ENCODE measurements at places on chromosomes 3 and 15. TPM values are rescaled to one million over a fixed set of nuclear protein-coding genes. Genes with fewer than 3 reads are reported as not detected.

- DNase-seq = no peak
Measured at GRCh38 chr3:197317250-197317963, 19.0 kb upstream of the DLG1 start.

- DNase-seq = no peak
Measured at GRCh38 chr3:50275996-50276761, 2.7 kb upstream of the LSMEM2 start.

DNA sequence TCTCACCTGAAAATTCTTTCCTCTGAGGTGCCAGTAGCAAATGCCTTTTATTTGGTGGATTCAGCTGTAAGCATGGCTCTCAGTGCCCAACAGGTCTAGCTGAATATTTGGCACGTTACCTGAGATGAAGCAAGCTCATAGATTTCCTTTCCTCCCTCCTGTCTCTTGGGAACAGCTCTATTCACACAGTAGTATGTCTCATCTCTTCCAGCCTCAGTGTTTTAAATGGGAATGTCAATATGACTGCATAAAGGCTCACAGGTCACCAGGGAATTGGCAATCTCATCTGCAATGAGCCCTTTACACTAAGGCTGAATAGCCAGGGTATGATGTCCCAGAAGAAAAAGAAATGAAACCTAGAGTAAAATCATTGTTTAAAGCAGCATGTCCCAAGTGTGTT, 733.5 kb downstream of the NTRK3 start:
- no peak for DNase-seq

GRCh38 chr3:37050282-37050681, 57.0 kb downstream of the MLH1 start:
- no peak for DNase-seq

DNA sequence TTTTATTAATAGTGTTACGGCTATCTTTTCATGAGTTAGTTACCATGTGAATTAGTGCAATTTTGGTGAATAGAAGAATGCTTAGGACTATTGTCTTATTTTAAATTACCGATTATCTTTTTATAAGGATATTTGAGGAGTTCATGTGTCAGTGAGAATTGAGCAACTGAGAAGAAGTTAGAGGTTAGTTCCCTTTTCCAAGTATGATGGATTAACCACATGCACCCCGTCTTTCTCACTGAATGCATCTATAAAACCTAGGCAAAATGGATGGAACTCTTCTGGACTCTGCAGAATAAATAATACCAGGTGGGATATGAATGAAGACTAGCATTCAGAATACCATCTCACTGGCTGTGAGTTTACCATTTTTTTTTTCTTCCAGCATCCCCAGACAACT, 74.3 kb downstream of the TCF12 start:
- DNase-seq = no peak

- no peak for DNase-seq
Measured at GRCh38 chr15:56806148-56806536, 72.8 kb upstream of the ZNF280D start.

DNA sequence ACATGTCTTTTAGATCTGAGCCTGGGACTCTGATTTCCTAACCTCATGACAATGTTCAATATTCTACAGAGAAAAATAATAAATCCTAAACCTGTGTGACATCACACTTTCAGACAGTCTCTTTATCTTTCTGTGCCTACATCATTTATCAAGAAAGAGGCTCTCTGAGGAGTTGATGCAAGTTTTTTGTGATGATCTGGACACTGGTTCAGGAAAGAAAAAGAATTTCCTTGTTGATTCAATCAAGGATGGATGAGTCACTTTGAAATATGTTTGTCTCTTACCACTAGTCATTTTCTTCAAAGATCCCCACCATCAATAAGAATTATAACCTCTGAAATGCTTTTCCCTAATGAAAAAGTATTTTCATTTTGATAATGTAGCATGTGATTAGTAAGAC, 404.6 kb downstream of the WDR72 start:
- no peak for DNase-seq

DNA sequence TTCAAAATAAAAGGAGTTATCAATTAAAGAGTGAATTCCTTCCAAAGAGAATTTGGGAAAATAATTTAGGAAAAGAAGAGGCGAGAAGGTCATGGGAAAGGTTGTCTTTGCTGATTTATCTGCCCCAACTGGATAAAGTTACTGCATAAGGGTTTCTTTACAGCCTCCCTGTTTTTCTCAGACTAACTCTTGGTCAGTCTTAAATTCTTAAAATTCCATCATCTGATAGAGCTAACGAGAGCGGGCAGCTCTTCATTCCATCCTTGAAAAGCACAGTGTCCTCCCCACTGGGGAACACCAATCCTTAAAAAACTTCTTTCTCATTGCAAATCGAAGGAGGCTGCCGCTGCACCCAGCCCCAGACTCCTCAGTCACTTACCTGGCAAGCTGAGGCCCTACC, 107.2 kb downstream of the PGPEP1L start:
- no peak for DNase-seq

GRCh38 chr3:112736805-112737566, 96.0 kb upstream of the CCDC80 start:
- DNase-seq = no peak

DNA sequence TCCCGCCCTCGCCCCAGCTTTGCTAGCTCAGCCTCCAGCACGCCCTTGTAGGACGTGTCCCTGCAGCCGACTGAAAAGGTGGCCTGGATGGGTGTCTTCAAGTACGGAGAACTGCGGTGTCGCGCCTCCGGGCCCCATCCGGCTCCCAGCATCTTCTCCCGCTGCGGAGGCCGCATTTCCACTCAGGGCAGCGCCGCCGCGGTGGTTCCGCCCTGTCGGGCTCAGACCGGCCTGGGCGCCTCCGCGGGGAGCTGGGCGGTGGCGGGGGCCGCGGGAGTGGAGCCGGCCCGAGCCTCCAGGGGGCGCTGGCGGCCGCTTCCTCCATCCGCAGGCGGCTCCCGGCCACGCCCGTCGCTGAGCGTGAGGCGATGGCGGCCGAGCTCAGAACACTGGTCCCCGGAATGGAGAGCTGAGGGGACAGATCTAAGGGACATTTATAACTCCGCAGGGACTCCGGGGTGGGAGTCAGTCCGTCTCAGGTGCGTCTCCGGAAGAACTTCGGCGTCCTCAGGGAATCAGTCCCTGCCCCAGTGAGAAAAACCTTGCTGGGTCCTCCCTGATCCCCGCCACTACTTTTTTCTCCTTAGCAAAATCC, 13.6 kb upstream of the SMCO1 start:
- peak; percentile 73 for DNase-seq

GRCh38 chr3:63988943-63989342, 34.4 kb downstream of the PSMD6 start:
- no peak for DNase-seq

- DNase-seq = no peak
Measured at GRCh38 chr3:36405190-36405589, 24.9 kb downstream of the STAC start.

The PAQR9 gene
- polyA plus RNA-seq = 0.44 TPM

The NLGN1 gene
- polyA plus RNA-seq = 2.2 TPM

The KCNMB3 gene
- polyA plus RNA-seq = 6.5 TPM

The XIRP1 gene
- 0.16 TPM for polyA plus RNA-seq

The OXNAD1 gene
- polyA plus RNA-seq = 18.2 TPM
